ENCODE measurements at places on chromosomes 1 and 21.

GRCh38 chr1:160066829-160067745, 2.9 kb downstream of the KCNJ10 start:
- no peak for DNase-seq

DNA sequence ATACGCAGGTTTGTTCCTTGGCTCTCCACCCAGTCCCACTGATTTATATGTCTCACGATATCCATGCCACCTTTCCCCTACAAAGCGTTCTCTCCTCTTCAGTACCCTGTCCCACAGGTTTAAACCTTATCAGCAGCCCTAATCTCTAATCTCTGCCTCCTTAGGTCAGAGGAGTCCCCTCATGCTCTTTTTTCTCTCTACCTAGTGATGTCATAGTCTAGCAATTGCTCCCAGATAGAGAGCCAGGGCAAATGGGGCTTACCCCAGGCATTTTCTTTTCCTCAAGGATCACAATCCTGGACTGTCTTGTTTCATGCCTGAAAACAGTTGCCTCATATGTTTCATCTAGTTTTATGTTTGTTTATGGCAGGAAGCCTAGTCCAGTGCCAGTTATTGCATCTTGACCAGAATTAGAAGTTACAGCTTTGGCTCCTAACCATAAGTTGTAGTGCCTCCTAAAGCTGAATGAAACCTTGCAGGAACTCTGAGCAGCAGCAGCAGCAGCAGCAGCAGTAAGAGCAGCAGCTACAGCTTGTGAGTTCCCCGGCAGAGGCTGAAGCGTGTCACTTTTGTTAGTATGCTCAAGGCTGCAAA, 26.7 kb upstream of the TP53BP2 start:
- no peak for DNase-seq

DNA sequence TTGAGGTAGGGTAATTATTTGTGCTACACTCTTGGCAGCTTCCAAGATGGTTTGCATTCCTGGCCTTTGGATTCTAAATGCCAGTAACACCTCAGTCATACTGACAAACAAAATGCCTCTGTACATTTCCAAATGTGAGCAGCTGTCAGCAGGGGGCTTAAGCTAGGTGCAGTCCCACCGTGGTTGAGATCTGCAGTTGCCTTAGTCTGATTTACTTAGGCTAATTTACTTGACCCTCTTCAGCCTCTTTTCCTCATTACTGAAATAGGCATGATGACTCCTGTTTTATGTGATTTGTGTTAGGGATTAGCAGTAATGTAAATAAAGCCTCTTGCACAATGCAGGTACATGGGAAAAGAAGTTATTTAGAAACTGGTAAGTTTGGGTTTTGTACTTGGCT, 13.5 kb upstream of the SPATA1 start:
- no peak for DNase-seq

DNA sequence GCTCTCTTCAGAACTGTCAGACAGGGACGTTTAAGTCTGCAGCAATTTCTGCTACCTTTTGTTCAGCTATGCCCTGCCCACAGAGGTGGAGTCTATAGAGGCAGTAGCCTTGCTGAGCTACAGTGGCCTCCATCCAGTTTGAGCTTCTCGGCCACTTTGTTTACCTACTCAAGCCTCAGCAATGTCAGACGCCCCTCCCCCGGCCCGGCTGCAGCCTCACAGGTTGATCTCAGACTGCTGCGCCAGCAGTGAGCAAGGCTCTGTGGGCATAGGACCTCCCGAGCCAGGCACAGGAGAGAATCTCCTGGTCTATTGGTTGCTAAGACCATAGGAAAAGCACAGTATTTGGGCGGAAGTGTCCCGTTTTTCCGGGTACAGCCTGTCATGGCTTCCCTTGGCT, 89.9 kb upstream of the PDC start:
- DNase-seq = no peak

- no peak for DNase-seq
These were observed 324.4 kb downstream of the ADGRL2 start for GRCh38 chr1:82125119-82125518.

GRCh38 chr1:94395748-94396309, 22.4 kb upstream of the ABCD3 start:
- no peak for DNase-seq

DNA sequence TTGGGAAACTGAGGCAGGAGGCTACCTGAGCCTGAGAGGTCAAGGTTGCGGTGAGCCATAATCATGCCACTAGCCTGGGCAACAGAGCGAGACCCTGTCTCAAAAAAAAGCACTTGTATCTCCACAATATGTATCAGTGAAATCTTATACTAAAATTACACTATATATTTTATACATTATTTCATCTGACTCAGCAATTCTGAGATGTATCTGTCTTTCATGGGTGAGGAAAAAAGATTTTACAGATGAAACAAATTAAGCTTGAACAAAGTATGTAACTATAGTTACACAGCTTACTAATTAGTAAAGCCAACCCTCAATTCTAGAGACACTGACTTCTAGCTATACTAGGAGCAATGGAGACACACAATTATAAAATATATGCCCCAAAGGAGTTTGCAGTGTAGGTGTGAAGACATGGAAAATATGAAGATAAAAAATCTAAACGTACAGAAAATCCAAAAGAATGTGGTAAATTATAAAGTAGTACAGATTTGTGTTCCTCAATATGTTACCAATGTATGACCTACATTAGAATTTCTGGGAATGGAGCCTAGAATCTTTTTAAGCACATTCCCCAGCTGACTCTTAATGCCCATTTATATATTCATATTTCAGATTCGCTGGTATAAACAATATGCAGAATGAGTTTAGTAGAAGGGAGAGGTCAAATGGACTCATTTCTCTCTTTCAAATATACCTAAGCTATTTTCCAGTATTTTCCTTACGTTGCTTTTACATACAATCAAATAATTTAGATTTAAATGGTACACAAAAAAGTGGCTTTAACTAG, 14.6 kb downstream of the GTF2B start:
- DNase-seq = no peak

GRCh38 chr1:42335809-42336518, 929 bp upstream of the FOXJ3 start:
- DNase-seq = no peak

DNA sequence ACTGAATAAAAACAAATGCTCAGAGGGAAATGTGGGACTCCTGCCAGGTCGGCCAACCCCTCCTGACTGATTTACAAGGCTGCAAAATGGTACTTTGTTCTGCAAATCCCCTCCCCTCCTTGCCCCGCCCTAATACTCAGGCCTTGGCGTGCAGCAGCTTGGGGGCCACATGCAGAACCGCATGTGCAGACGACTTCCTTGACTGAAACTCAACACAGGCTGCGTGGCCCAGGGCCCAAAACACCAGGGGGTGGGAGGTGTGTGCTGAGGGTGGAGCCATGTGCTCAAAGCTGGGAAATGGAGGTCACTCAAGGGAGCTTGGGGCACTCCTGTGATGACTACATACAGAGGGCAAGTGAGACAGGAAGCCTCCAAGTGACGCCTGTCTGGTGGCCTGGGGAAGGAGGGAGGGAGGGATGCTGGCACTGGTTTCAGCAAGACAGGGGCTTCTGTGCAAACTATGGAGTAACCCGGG, 87.2 kb downstream of the MRPL37 start:
- DNase-seq = peak; percentile 97

- DNase-seq = no peak
These were observed 9.5 kb upstream of the KCNA2 start for GRCh38 chr1:110615548-110616130.

DNA sequence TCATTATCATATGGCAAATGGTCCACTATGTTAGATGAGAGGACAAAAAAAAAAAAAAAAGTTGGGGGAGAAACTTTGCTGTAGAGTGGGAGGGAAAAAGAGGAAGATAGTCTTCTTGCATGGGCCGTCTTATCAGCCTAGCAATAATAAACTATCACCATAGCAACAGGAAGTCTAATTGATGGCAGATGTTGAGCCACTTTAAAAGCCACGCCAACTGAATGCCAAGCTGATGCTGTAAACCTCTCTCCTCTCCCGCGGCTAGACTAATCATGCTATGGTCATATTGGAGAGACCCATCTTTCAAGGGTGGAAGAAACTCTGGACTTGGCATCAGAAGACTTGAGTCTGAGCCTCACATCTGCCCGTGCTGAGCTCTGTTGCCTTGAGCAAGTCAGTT, 122.2 kb upstream of the HOOK1 start:
- DNase-seq = no peak

GRCh38 chr21:19031953-19032352, 628.4 kb upstream of the TMPRSS15 start:
- DNase-seq = no peak

DNA sequence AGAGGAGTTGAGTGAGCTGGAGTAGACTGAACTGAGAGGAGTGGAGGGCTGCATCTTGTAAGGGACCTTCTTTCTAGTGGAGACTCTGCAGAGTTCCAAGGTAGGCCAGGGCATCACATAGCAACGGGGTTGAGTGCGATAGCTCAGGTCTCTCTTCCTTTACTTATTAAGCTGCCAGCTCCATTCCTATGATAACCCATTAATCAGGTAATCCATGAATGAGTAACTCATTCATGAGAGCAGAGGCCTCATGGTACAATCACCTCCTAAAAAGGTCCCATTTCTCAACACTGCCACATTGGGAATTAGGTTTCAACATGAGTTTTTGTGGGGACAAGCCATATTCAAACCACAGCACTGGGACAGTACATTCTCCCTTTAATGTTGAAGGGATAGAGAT, 21.3 kb downstream of the VN1R5 start:
- DNase-seq = no peak

DNA sequence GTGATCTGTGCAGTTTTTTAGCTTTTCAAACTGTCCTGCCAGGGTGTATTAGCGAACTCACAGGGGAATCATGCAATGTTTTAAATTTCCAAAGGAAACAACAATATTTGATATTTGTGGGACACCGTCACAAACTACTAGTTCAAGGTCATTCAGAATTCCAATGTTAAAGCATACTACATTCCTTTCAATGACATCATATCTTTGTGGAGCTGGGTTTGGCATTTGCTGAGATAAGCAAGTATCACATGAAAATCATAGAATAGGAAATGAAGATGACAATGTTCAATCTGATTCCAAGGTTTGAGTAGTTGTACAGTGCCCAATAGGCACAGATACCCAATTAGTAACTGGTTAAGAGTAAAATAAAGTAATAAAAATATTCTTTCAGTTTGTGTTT, 35.6 kb downstream of the NUF2 start:
- no peak for DNase-seq

DNA sequence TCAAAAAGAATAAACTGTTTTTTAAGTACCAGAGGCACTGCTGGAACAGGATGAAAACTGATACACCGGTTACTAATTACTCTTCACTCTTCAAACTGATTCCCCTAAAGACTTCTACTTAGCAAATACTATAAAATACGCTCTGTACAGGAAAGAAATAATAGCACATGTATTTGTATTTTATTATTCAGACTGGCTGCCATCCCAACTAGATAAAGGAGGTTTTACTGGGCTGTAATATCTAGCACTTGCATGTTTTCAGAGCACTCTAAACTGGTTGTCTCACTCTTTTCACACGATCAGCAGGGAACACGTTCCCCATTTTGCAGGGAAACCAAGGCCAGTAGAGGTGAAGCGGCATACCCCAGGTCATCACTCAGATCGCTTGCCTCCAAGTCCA, 9.2 kb downstream of the SMIM12 start:
- no peak for DNase-seq

GRCh38 chr1:226181996-226182714, 4.4 kb downstream of the ACBD3 start:
- no peak for DNase-seq

- no peak for DNase-seq
These were observed 8.0 kb downstream of the JMJD4 start for GRCh38 chr1:227726924-227727599.
